ENCODE measurements at places on chromosomes 1 and 21.

DNA sequence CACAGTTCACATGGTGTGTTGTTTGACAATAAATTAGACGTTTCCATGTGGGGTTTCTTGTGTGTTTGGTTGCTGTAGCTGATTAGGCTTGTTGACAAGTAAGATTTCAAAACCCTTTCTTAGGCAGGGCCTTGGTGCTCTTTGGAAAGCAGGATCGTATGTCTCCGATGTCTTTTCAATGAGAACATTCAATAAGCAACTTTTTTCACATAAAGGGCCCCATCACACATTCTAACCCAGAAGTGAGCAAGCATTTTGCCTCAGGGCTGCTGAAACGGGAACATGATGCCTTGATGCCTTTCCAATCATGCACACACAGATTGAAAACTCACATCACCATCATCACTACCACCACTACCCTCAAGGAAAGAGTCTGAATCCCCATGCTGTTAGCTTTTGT, 33.1 kb downstream of the LPAR3 start:
- DNase-seq, result no peak

GRCh38 chr1:58318157-58319005, 228.1 kb downstream of the OMA1 start:
- DNase-seq, result no peak

DNA sequence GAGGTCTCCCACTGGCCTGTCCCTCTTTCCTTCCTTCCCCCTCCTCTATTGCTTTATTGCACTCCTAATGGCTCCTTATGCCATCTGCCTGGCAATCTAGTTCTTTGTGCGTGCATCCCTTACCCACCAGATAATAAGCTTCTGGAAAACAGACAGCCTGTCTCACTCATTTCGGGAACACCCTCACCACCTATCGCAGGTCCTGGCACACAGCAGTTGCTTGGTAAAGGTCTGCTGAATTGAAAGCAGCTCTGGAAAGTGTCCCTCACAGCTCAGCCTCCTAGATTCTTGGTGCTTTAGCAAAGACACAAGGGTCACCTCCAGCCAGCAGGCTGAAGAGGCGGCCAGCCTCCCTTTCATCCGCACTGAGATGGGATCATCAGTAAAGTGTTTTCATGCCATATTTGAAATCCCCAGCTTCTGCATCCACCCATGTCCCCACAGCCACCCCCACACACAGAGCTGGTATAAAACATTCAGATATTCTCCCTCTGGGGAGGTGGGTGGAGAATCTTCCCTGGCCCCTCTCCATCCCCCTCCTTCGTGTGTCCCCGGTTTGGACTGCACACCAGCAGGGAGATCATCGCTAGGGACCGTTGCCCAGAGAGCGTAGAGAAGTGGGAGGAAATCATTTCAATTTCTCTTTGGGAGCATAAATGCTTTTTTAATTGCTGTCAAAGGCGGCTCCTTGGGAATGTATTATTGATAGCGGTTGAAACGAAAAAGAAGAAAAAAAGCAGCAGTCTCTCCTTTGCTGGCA, 29.1 kb upstream of the ATP2B4 start:
- DNase-seq, result no peak

DNA sequence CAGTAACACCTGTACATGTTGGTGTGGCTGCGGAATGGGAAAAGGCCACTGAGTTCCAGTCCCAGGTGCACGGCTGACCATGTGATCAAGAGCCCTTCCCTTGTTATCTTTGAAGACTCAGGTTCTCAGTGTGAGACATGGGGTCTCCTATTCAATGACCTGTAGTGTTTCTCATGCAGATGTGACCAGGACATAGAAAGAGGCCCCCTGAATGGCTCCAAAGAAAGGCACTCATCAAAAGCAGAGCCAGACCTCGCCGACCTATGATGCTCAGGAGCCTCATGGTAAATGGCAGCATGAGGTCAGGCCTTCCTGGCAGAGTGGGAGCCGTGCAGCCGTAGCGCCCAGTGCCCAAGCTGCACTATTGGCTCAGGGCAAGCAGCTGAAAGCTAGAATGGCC, 42.3 kb upstream of the HAO2 start:
- no peak for DNase-seq

- no peak for DNase-seq
Observed at GRCh38 chr1:6248161-6248776, 4.3 kb downstream of the HES3 start.

- DNase-seq, result no peak
Observed at GRCh38 chr1:37391211-37392011, 83.0 kb upstream of the ZC3H12A start.

DNA sequence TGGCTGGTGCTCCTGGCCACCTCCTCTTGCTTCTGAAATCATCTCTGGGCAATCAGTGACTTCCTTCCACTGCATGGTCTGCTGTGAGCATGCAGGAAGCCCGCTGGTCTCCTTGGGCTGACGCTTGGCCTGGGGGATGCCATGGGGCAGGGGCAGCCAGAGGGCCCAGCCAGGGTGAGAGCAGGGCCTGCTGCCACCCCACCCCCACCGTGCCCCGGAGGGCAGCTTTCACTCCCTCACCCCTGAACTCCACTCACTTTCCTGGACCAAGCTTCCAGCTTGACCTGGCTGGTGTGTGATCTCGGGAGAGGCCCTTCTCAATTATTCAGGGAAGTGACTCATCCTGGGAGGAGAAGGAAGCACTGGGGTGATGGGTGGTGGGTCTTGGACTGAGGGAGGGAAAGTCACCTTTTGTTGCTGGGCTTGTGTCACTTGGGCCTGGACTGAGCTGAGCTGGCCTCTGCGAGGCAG, 270.2 kb upstream of the CSF3R start:
- DNase-seq, result no peak

DNA sequence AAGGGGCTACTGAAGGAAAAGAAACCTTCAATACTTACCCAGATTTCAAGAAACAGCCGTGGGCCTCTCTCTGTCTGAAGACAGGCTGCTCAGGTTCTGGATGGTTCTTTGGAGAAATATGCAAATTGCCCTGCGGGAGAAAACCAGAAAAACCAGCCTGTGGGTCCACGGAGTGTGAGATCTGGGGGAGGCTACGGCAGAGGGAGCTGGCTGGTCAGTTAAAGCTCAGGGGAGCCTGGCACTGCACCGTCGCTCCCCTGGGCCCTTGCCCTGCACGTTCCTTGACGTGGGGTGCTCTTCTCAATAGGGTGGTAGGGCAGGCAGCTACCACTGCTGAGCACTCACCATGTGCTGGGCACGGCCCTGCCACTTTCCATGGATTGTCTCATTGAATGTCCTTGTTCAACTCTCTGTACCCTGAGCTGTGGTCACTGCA, 12.7 kb downstream of the TMCO4 start:
- no peak for DNase-seq

DNA sequence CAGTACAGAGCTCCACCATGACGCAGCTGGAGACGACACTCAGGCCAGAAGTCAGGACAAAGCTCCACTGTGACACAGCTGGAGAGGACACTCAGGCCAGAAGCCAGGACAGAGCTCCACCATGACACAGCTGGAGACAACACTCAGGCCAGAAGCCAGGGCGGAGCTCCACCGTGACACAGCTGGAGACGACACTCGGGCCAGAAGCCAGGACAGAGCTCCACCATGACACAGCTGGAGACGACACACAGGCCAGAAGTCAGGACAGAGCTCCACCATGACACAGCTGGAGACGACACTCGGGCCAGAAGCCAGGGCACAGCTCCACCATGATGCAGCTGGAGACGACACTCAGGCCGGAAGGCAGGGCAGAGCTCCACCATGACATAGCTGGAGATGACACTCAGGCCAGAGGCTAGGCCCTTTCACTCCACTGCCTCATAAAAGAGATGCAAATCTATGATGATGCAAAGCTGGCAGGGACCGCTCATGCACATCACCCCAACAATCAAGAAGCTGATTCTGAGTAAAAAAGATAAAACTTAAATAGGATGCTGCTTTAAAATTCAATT, 13.6 kb upstream of the OR2B11 start:
- no peak for DNase-seq

DNA sequence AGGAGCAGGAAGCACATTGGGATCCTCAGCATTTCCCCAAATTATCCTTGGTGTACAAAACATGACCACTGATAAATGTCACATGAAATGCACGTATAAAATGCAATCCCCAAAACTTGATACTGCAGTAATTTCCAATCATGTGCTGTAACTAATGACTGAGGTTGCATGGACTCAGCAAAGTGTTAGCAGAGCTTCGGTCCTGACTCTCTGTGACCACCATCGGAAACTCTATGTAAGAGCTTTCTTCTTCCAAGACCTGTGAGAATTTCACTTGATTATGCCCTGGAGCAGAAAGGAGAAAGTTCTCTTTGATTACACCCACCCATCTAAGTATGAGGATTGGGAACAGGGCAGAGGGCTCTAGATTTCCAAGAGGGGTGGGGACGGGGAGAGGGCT, 908 bp downstream of the CD53 start:
- no peak for DNase-seq

GRCh38 chr1:153773096-153773921, 1.9 kb upstream of the SLC27A3 start:
- no peak for DNase-seq

- DNase-seq, result no peak
Observed at GRCh38 chr21:45856442-45856841, 125.1 kb upstream of the COL6A1 start.

GRCh38 chr1:87586501-87586900, 257.8 kb downstream of the LMO4 start:
- no peak for DNase-seq

GRCh38 chr1:231279081-231279480, 38.1 kb downstream of the GNPAT start:
- DNase-seq, result no peak

- no peak for DNase-seq
Observed at GRCh38 chr1:183942933-183943693, 94.4 kb downstream of the COLGALT2 start.

DNA sequence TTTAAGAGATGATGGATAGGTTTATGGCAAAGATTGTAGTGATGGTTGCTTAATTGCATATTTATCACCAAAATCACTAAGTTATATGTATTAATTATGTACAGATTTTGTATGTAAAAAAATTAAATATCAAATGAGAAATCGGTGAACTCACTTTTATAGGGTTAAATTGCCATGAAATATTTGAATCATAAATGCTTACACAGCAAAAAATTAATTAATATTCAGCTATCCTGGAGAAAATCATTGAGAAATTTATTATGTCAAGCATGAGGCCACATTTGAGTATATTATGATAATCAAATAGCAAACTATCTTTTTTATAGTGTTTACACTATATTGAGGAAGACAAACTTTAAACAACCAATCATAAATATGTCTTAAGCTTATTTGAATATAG, 239.4 kb upstream of the BRINP3 start:
- no peak for DNase-seq

DNA sequence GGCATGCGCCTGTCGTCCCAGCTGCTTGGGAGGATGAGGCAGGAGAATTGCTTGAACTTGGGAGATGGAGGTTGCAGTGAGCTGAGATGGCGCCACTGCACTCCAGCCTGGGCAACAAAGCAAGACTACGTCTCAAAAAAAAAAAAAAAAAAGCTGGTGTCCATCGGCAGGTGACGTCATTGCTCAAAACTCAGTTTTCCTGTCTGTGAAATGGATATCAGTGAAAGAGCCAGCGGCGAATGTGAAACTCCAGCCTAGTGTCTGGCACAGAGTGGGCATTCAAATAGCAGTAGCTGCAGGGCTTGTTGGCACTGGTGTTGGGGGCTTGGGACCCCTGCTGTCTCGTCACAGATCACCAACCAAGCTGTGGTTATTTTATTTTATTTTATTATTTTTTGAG, 75.8 kb downstream of the NKAIN1 start:
- DNase-seq, result no peak

- DNase-seq, result no peak
Observed at GRCh38 chr1:10514490-10515235, 39.9 kb downstream of the PEX14 start.

DNA sequence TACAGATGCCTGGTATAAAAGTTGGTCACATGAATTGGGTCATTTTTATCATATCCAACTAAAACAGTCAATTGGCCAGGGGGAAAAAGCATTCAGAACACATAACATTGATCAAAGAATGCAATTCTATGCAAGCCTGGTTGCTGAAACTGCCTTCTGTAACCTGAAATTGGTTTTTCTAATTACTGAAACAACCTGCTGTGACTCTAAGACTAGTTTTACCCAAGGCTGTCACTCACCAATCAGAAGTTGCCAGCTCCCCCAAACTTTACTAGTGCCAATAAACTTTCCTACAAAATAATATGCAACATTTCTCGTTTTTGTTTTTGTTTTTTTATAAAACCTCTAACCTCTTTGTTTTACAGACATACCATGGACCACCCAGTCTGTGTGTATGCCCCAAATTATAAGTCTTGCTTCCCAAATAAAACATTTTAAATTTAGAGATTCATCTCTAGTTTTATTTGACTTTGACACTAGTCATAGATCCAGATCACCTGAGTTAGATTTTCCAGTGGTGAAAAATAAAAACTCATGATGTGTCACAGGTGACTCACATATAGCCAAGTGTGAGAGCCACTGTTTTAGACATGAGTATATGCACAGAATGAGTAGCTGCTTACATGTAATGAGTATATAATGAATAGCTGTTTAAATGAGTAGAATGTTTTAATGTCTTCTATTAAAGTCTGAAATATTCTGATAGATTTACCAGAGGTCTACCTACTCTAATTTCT, 64.2 kb upstream of the CR2 start:
- DNase-seq, result no peak

DNA sequence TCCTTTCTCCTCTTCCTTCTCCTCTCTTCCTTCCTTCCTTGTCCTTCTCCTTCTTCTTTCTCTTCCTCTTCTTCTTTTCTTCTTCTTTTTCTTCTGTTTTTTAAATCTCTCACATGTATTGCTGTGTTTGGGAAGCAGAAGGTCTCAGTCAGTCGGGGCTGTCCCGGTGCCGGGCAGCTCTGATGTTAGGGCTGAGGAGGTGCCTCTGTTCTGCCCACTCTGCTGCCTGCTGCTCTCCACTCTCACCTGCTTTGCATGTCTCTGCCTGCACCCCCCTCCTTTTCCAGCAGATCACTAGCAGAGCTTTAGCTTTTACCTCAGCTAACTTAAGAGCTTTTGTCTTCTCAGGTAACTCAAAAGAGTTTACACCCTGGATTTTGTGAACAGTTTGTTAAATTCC, 276.6 kb downstream of the CHRM3 start:
- no peak for DNase-seq

DNA sequence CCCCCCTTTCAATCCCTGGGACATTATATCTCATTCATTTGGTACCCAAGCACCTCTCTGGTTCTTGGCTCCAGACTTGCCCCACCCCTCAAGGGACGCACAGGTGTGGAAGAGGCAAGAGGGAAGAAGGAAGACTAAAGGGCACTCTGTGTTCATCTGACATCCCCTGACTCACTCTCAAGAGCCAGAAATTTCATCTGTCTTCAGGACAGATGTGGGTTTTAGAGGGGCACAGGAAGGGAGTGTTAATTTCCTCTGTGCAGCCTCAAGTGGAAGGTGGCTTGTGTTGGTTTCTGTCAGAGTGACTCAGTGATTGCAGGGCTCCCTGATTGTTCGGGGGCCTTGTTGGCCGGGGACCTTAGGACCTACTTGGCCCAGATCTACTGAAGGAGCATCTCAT, 2.4 kb downstream of the C2CD4D start:
- DNase-seq, result no peak

DNA sequence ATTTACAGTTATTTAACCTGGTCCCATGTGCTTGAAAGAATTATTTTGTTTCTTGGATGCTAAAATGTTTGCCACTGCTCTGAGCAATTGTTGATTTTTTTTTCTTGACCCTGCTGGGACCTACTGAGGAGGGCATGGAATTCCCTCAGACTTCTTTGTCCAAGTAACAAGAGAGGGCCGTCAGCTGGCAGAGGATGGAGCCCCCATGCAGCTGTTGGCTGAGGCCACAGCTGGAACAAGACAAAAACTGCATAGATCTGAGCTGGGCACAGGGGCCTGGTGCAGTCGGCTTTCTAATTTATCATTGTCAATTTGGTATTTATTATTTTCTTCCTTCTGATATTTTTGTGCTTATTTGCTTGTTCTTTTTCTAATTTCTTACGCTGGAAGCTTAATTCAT, 39.6 kb upstream of the ABCG1 start:
- no peak for DNase-seq
